ENCODE measurements at places on chromosomes 1 and 21. TPM values are rescaled to one million over a fixed set of nuclear protein-coding genes. Genes with fewer than 3 reads are reported as not detected.

- H3K4me1 ChIP-seq = peaks cover 42% of the 10 kb centered on the region
- H3K36me3 ChIP-seq = peaks cover 8% of the 10 kb centered on the region
- no peak overlapping the region for H3K27ac ChIP-seq
- H3K27me3 ChIP-seq = peaks cover 15% of the 10 kb centered on the region
- no peak overlapping the region for H3K4me3 ChIP-seq
These were observed 2.9 kb upstream of the UBXN10 start for GRCh38 chr1:20183035-20183434.

DNA sequence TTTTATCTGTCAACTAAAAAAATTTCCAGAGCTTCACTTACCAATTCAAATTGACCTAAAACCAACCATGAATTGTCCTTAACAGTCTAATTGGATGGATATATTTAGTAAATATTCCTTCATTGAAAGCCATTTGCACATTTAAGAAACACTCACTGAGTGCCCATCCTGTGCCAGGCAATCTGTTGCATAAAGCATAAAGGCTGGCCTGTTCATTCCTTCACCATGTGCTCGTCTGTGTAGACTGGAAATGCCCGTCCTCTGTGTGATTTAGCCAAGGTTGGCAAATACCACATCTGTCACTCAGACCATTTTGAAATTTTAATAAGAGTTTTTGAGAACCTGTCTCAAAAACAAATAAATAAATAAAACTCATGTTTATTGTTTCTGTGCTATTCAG, 57.1 kb downstream of the ZNF684 start:
- H3K4me3 ChIP-seq = no peak overlapping the region
- H3K4me1 ChIP-seq = peaks cover 10% of the 10 kb centered on the region
- H3K27me3 ChIP-seq = peaks cover 6% of the 10 kb centered on the region

- no peak for DNase-seq
- no peaks in the 10 kb centered on the region for H3K27me3 ChIP-seq
- H3K4me1 ChIP-seq = peaks cover 4% of the 10 kb centered on the region
- peaks cover 28% of the 10 kb centered on the region for H3K36me3 ChIP-seq
- H3K27ac ChIP-seq = no peak overlapping the region
These were observed 39.3 kb upstream of the EXOSC10 start for GRCh38 chr1:11138952-11139351.

SORT1 gene
- total RNA-seq = 4.5 TPM

DNA sequence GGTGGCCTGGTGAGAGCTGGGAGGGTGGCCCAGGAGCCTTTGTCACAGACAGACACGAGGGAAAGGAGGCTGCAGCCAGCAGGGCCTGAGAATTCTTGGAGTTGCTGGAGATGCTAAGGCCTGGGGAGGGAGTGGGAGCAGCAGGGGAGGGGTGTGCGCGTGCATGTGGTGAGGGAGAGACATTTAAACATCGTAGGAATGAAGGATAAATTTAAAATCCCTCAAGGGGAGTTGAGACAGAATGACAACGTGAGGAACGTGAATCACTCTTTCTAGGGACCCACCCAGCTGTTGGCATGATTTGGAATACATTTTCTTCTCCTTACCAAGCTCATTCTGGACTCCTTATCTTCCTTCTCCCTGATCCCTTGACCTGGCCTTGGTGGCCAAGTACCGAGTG, 73.3 kb upstream of the CACNA1E start:
- no peak for DNase-seq
- no peak overlapping the region for H3K27ac ChIP-seq
- H3K27me3 ChIP-seq = peaks cover 3% of the 10 kb centered on the region
- H3K4me1 ChIP-seq = peaks cover 1% of the 10 kb centered on the region
- no peak overlapping the region for H3K4me3 ChIP-seq
- no peaks in the 10 kb centered on the region for H3K36me3 ChIP-seq

GRCh38 chr1:154736841-154737240, 128.9 kb upstream of the ADAR start:
- H3K27me3 ChIP-seq = peaks cover 88% of the 10 kb centered on the region
- no peak overlapping the region for H3K4me3 ChIP-seq
- H3K36me3 ChIP-seq = no peaks in the 10 kb centered on the region
- H3K27ac ChIP-seq = no peak overlapping the region

Data from activated CD4-positive, alpha-beta memory T cell treated with anti-CD3 and anti-CD28 coated beads, Interleukin-2, amount 10 ng/mL, durations not matched to agents 7 days and 5 days (primary cell).